Activated CD4-positive, alpha-beta memory T cell treated with anti-CD3 and anti-CD28 coated beads, Interleukin-2, amount 10 ng/mL, durations not matched to agents 7 days and 5 days (primary cell): ENCODE measurements at places on chromosomes 6 and 20. TPM values are rescaled to one million over a fixed set of nuclear protein-coding genes. Genes with fewer than 3 reads are reported as not detected.

GRCh38 chr6:149081281-149081680, 236.2 kb upstream of the TAB2 start:
- no peak for DNase-seq

Gene MAP7
- 1.4 TPM for total RNA-seq

DNA sequence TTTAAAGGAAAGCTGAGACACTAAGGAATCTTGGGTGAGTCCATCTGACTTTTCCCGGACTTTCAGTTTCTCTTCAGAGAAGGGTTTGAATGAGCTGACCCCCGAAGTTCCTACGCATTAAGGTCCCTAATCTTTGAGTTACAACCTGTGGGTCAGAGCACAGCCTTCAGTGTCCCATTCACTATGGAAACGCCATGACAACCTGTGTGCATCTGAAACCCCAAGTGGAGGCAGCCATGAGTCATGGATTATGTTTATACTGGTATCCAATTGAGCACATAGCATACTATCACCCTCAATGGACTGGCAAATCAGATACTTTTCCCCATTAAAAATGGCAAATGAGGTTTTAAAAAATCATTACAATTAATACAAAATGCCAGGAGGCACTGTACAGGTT, 11.4 kb downstream of the MYLK4 start:
- no peak for DNase-seq

Gene EYS
- not detected for total RNA-seq

DNA sequence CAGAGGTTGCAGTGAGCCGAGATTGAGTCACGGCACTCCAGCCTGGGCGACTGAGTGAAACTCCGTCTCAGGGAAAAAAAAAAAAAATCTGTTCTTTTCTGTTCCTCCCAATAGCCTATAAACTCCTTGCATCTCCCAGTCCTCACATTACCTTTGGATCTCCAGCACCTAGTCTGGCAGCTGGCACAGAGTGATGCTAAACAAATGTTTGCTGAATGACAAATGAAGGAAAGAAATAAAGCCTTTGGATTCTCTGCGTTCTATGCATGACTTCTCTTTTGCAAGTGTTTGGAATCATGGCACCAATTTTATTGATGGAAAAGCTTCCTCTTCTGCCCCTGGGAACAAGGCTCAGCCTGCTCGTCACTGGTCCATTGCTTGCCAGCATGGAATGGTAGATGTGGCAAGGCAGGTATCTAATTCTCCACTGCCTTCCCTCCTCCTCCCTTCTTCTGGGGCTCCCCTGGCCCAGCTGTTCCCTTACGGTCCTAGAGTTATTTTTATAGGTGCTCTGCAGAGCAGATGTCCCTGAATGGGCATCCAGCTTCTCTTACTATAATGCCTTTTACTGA, 53.6 kb upstream of the FYN start:
- DNase-seq: no peak

GRCh38 chr20:9195031-9195430, 126.1 kb downstream of the PLCB4 start:
- DNase-seq: no peak

GRCh38 chr20:62268228-62268900, 30.0 kb downstream of the OSBPL2 start:
- DNase-seq: no peak

DNA sequence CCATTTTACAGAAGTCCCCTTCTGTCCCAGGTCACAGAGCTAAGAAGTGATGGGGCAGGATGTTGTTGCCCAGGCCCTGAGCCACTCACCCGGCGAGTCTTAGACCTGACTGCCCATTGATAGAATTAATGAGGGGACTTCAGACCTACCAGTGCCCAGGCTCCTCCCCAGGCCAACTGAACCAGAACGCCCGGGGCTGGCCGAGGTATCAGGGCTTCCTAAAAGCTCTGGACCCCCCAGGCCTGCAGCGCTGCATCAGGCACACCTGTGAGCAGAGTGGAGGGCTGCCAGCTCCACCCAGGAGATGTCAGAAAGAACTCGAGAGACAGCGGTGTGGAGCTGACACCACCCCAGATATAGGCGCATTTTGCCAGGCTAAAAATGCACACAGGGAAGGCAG, 3.5 kb downstream of the GPR31 start:
- DNase-seq: no peak

Gene EFCAB8
- total RNA-seq: 0.25 TPM

DNA sequence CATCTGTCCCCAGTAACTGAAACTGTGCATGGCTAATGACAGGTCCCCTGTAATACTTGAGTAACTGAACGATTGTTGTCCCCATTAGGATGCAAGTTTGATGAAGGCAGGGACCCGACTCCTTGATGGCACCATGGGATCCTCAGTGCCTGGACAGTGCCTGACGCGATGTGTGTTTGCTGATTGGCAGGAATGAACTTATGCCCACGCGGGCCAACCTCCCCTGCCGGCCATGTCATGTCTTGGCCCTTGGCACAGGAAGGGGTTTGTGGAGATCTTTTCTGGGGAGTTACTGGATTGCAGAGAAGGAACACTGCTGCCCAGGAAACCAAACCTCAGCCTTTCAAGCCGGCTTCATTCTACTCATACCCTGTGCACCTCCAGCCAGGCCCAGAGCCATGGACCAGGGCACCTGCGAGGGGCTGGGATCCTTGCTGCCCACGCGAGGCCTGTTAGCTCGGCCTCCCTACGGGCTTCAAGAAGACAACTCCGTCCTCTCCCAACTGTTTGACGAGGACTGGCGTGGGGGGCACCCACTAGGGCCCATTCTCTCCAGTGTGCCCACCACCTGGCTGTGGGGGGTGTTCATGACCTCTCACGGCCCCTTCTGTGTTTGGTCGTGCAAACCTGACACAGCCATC, 147.8 kb downstream of the ZMYND8 start:
- no peak for DNase-seq

DNA sequence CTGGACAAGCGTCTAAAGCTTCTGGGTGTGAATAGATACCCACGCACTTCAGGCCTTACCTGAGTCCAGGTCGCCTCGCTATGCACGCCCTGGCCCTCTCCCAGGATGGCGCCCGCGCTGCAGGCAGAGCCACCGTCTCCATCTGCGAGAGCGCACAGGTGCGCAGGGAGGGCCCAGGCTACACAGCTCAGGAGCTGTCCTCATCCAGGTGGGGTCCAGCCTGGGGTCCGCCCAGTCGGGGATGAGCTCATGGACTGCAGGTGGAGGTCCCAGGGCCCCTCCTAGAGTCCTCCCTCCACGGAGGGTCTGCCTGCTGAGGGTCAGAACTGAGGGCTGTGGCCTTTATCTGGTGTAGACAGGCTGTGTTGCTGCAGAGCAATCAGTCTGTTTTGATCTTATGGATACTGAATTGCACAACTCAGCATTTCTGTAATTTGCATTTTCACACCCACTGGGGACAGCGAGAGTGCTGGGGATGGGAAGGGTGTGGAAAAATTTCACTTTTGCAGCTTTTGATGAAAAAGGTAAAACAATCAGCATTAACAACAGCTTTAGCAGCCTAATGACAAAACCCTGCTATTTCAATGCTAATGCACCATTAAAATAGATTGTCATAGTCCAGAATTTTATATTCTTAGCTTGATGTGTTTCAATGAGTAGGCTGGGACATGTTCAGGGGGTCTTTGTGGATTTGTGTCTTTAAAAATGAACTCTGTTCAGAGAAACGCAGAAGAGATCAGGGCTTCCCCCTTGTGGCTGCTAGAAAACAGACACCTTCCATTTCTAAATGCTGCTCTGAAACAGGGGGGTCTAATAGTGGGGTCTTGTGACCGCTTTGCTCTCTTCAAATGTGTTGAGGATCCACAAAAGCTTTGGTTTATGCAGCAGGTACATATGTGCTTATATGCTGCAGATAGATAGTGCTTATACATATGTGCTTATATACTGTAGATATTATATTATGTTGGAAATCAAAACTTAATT, 77.8 kb upstream of the PHACTR3 start:
- DNase-seq: no peak

DNA sequence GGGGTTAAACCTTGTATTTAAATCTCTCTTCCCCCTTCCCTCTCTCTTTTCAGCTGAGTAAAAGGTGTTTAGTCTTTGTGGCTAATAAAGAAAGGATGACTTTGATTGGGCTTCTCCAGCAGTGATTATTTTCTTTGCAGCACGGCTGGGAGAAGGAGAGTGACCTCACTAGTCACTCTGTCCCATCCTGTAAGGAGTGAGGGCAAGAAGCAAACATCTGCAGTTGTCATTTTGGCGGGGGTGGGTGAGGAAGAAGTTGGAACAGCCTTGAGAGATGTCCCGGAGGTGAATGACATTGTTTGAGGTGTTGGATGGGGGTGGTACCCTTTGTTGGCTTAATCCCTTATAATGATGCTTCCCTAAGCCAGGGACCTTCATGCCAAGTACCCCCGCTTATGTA, 223.6 kb downstream of the EYA2 start:
- DNase-seq: no peak
